ENCODE measurements at places on chromosomes 1 and 21.

- no peak for DNase-seq
These were observed 234.8 kb downstream of the NCAM2 start for GRCh38 chr21:21233051-21233450.

GRCh38 chr21:15935530-15935929 lies 205.7 kb downstream of the USP25 start:
- DNase-seq = no peak

DNA sequence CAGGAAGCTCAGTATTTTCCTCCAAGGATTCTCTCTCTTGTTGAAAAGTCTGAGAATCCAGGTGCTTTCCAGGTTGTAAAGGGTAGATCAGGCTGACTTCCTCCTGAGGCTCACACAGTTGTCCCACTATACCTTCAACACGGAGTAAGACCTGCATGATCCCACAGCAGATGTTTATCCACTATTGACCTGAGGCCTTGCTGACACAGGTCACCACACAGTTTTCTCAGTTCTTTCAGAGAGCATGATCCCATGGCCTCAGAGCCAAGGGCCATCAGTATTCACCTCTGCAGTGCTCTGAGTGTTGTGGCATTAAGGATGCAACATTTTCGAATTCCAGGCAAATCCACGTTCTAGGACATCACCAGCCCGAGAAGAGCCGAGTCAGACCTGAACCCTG lies 60.5 kb upstream of the ABCD3 start:
- no peak for DNase-seq

DNA sequence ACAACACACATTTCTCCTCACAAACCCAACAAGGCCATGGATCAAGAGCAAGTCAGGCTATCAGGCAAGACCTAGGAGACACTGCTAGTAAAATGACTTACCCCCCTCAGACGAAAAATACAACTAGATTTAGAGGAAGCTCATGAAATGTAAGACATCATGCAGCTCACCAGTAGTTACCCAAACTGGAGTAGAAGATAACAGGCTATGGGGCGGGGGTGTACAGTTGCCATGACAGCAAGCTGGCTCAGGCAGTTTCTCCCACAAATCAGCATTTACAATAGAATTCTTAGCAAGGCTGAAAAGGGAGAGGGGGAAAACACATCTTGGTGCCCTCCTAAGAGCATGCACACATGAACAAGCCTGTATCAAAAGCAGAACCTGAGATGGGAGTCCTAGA lies 13.9 kb downstream of the TPM3 start:
- no peak for DNase-seq

DNA sequence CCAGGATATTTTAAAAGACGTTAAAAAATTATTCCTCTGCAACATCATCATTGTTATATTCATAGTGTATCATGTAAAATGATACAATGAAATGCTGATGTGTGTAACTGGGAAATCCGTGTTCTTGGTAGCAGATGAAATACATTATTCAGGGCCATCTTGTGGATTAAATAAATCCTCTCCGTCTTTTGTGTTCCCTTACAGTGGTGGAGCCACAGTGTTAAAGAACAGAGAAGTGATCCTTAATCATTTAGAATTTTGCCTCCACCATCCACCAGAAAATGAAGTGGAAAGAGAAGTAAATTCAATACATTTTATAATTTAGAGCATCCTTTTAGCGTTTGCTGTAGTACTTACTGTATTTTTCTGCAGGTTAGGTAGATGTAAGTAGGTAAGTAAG lies 1.3 kb downstream of the DYRK3 start:
- no peak for DNase-seq

DNA sequence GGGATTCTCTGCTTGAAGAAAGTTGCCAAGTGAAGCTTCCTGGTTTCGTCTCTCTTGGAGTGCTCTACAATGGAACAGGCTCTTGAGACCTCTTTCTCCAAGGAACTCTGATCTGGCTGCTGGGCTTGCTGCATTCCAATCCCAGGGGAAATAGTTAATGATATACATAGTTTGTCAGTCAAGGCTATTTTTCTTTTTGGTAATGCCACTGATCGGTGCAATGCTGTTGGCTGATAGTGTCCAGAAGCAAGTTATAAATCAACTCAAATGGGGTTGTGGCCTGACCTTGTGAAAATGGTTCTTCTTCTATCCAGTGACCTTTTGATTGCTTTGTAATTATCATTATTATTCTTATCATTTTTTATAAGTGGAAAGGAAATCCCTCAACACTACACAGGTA lies 48.4 kb upstream of the TNFSF18 start:
- DNase-seq = no peak

DNA sequence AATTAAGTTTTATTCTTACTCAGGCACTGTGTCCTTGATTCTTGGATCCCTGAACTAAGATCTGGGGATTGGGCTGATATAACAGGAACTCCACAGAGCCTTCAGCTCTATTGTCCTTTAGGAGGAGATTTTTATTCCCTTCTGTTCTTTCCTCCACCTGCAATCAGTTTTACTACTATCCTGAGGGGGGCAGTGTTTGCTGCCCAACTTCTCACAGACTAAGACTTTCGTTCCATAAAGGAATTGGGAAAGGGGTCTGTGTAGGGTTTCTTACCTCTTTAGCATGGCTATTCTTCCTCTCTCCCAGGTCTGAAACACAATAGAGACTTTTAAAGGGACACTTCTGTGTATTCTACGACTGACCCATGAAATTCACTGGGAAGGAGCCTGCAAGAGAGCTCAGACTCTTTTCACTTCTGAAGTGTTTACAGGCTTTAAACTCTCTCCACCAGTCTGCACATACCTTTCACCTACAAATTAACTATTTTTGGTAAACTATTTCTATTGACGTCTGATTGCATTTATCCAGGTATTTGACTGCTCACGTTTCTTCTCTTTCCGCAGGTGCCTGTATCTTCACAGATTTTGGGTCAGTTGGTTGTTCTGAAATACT lies 103.3 kb upstream of the DEPDC1 start:
- DNase-seq = no peak

GRCh38 chr1:207862241-207862787 lies 48.6 kb downstream of the CD34 start:
- DNase-seq = no peak

DNA sequence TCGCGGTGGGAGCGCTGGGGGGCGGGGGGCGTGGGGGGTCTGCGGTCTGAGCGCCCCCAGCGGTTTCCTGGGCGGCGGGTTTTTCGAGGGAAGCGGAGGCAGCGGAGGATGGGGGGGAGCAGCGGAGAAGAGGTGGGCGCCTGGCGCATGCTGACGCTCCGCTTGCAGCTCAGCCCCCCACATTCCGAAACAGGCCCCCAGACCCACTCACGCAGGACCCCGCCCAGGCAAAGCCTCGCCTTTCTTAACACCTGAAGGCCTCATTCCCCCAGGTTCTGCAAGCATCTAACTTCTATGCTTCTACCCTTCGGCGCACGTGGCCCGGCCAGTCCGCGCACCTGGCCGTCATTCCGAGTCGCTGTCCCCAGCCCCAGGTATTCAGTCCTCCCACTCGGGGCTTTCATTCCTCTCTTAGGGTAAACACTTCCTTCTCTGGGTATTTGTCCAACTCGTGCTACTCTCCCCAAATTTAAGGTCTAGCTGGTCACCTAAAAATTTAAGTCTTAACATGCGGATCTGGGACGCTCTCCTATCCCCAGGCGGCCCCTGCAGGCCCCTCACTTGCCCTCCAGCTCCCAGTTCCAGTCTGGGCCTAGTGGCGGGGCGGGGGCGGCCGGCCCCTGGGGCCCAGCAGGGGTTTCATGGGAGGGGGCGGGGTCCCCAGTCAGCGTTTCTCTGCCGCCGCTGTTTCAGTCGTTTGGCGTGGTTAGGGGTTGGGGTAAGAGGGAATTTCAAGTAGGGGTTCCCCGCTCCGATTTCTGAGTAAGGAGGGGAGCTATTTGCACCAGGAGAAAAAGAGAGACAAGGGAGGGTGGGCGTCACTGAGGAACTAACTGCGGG lies 2.8 kb upstream of the ZBTB7B start:
- DNase-seq = peak; percentile 22

- no peak for DNase-seq
These were observed 9.2 kb upstream of the GJB3 start for GRCh38 chr1:34771573-34772371.

- DNase-seq = no peak
These were observed 41.6 kb upstream of the PKP1 start for GRCh38 chr1:201241736-201242135.

DNA sequence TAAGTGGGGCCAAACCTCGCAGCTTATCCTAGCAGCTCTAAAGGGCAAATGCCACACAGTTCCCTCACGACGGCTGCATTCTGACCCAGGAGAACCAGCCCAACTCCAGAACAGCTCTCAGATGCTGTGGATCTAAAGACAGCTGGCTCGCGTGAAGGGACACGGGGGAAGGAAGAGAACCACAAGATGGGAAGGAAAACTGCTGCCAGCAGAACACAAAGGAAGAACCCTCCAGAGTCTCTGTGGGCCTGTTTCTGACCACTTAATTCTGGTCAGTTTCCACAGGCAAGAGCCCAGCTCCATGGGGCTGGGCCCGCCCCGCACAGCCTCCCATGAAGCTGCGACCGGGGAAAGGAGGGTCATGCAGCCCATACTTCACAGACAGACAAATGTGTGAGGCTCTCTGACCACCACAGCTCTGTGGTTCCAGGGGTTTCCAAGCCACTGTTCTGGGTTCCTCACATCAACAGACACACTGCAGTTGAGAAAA lies 61.1 kb downstream of the SLC45A1 start:
- no peak for DNase-seq

DNA sequence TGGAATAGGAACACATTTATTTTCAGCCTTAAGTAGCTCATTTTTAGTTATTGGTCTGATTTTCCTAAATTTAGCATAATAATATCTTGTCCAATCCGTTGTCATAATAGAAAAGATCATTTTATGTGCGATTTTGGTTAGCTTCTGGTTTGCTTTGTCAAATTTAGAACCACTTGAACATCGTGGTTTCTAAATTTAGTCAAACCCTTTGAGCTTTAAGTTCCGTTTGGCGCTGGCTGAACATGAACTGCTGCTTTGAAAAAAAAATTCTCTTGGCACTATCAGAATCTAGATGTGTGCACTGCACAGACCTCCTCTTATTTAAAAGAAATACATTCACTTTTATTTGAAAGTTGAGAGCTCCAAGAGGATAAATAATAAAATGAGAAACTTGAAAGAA lies 370.6 kb downstream of the PTPRC start:
- DNase-seq = no peak

DNA sequence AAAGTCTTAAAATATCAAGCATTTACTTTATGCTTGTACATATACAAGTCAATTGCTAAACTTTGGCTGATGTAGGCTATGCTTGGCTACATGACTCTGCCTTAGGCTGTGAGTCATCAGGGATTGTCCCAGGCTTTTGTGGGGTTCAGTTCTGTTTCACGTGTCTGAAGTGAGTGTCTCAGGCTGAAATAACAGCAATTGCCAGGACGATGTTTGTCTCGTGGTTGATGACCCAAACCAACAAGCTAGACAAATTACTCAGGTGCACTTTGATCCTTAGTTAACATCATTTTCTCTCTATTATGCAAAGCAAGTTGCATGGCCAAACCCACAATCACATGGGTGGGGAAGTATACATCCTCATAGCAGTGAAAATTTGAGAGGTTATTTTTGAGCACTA lies 410.1 kb downstream of the BRINP3 start:
- no peak for DNase-seq

DNA sequence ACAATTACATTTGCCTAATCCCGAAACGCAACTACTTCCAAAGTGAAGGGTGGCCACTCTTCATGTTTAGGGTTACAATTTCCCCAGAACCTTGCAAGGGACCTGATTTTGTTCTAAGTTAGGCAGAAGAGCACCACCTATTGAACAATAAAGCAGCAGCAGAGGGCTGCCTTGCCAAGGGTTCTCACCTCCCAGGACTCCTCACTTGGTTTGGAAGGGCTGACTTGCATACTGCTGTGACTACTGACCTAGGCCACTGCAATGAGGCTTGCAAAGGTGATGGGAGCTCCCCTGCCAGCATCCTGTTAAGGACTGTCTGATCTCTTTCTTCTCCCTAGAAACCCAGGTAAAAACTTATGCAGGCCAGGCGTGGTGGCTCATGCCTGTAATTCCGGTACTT lies 14.2 kb downstream of the MTOR start:
- DNase-seq = no peak

GRCh38 chr21:36551731-36552433 lies 72.0 kb upstream of the CLDN14 start:
- DNase-seq = no peak

GRCh38 chr1:117613969-117614729 lies 8.3 kb downstream of the TENT5C start:
- no peak for DNase-seq

- DNase-seq = no peak
These were observed 246.8 kb downstream of the LMO4 start for GRCh38 chr1:87575528-87575927.

GRCh38 chr1:85396194-85396593 lies 68.8 kb downstream of the DDAH1 start:
- no peak for DNase-seq

DNA sequence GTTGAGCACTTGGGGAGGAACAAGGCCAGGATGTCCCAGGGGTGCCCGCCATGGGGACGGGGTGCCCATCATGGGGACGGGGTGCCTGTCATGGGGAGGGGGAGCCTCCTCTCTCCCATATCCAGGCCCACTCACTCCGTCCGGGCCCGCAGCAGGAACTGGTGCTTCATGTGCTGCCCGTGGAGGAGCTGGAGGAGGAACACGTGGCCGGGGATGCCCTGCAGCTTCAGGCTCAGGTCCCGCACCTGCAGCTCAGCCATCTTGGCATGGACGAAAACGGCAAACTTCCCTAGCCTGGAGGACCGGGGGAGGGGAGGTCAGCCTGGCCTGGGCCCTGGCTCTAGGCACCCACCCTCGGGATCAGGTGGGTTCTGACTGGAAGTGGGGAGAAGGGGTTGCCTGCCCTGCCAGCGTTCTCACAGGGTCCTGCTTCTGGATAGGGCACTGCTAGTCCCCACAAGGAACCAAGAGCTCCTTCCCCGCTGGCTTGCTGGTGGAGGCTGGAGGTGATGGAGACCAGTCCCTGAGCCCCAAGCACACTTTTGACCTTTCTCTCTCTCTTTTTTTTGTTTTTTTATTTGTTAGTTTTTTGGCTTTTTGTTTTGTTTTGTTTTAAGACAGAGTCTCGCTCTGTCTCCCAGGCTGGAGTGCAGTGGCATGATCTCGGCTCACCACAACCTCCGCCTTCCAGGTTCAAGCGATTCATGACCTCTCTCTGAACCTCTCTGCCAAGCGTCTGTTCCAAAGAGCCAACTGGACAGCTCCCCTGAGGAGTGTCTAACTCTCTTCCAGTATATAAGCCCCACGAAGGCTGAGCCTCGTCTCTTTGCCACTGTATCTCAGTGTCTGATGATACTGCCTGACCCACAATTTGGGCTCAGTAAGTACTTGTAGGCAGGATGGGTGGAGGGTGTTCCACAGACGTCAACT lies 9.9 kb downstream of the ARHGEF19 start:
- no peak for DNase-seq

GRCh38 chr1:234658138-234658537 lies 48.2 kb upstream of the IRF2BP2 start:
- DNase-seq = no peak

Data from NCI-H774 (cell line).